OCI-M1 (cell line): ENCODE measurements at places on chromosomes 6 and 20.

DNA sequence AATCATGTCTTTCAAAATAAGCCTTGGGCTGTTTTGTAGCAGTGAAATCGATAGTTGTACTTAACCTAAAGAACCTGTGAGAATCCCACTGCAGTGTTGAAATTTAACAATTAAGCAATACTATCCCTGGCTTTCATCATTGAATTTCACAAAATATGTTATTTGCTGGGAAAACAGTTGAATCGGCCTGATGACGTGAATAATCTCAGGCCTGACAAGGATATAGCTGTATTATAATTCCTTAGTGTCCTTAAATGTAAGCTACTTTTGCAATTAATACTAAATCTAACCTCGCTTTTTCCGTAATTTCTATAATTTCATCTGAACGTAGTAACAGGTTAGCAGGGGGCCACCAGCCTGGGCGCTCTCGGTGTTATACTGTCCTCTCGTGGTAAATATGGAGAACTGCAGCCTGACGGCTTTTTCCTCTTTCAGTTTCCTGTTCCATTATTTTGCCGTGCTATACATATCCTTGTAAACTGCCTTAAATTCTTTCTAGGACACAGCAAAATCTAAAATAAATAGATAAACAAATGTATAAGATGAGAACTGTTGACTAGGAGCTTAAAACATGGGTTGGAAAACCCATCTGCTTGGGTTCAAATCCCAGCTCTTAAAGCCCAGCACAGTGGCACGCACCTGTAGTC, 24.0 kb downstream of the MTFR2 start:
- DNase-seq = peak; percentile 88

DNA sequence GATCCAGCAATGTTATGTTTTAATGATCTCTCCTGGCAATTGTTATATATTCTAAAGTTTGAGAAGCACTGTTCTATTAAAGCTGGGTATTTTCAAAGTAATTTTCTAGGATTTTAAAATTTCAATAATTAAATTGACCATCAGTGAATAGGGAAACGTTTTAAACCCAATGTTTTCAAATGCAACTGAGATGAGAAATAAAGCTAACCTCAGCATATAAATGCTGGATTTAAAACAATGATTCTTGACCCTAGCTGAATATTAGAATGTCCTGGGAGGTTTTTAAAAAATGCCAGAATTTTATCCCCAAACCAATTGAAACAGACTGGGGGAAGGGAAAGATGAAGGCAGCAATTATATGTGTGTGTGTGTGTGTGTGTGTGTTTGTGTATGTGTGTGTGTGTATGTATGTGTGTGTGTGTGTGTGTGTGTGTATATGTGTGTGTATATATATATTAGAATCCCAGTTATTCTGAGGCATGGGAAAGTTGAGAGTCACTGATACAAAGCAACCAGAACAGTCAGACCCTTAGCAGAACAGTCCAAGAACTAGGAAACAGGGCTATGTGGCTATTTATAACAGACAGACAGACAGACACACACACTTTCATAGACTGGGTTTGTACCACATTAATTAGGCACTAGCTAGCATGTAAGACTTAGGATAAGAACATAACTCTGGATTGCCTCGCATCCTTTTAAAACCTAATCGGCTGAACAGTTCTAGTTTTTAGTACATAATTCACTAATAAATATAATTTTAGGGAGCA, 107.8 kb downstream of the MAN1A1 start:
- DNase-seq = no peak

DNA sequence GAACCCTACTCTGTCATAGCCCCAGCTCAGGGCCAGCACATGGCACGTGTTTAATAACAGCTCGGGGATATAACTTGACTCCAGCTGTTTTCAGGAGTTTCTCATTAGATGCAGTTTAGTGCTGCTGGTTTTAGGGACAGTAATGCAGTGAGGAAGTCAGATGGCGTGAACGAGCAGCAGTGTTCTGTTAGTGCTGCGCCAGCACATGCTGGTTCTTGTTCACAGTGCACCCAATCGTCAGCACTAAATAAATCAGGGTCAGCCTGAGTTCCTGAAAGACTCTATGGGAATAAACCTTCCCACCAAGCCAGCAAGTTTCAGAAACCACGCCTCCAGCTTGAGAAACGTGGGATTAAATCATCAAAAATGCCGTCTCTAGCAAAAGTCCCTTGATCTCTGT, 235.9 kb upstream of the SUPT3H start:
- DNase-seq = no peak

- no peak for DNase-seq
Measured at GRCh38 chr6:110710115-110710514, 105.2 kb downstream of the CDK19 start.

DNA sequence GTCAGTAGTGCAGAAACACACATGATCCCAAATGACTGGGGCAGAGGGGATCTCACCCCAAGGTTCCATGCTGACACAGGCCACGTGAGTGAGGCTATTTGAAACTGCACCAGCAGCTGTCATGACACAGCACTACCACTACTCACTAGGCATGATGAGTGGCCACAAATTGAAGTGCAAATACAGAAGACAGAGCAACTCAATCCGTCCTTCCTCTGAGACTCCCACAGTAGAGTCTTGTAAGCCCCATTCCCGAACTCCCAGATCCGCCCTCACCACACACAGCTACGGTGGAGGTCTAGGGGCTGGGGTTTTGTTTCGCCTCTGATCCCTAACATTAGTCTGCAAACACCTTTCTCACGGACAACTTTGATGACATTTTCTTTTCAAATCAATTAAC, 113.3 kb upstream of the NUP153 start:
- peak; percentile 83 for DNase-seq

- DNase-seq = no peak
Measured at GRCh38 chr6:33744895-33745546, 1.7 kb downstream of the IP6K3 start.

- DNase-seq = peak; percentile 94
Measured at GRCh38 chr6:90184334-90185298, 112.0 kb downstream of the BACH2 start.

GRCh38 chr6:168711049-168711640, 270.2 kb downstream of the SMOC2 start:
- DNase-seq = peak; percentile 6

GRCh38 chr20:24158281-24158680, 169.7 kb upstream of the GGTLC1 start:
- DNase-seq = no peak

GRCh38 chr20:5003626-5004025, 2.3 kb upstream of the SLC23A2 start:
- DNase-seq = no peak

DNA sequence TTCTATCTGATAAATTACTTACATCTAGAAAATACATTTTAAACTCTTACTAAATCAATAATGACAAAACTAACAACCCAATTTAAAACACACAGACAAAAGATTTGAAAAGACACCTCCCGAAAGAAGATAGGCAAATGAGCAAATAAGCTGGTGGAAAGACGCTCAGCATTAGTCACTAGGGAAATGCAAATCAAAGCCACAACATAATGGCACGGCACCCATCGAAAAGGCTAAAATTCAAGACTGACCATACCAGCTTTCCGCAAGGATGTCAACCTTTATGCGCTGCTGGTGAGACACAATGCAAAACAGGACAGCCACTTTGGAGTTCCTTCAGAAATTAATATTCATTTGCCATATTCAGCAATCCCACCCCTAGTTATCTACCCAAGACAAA, 25.9 kb downstream of the TAF4 start:
- DNase-seq = no peak

GRCh38 chr6:73639040-73639439, 14.8 kb downstream of the SLC17A5 start:
- no peak for DNase-seq

GRCh38 chr6:80126657-80127345, 20.3 kb downstream of the BCKDHB start:
- no peak for DNase-seq

DNA sequence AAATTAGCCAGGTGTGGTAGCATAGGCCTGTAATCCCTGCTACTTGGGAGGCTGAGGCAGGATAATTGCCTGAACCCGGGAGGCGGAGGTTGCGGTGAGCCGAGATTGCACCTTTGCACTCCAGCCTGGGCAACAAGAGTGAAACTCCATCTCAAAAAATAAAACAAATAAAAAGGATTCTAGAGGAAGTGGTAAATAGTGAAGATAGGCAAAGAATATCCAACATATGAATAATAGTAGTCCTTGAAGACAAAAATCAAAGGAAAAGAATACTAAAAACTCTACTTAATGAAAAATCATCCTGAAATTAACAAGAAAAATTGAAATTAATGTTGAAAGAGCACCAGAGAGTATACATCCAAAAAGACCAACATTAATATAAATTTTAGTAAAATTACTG, 67.0 kb upstream of the MRAP2 start:
- no peak for DNase-seq

- DNase-seq = peak; percentile 32
Measured at GRCh38 chr20:12970372-12970821, 38.4 kb upstream of the SPTLC3 start.

GRCh38 chr20:24340933-24341332, 128.5 kb upstream of the SYNDIG1 start:
- no peak for DNase-seq

GRCh38 chr6:125182237-125183008, 28.9 kb downstream of the TPD52L1 start:
- no peak for DNase-seq

DNA sequence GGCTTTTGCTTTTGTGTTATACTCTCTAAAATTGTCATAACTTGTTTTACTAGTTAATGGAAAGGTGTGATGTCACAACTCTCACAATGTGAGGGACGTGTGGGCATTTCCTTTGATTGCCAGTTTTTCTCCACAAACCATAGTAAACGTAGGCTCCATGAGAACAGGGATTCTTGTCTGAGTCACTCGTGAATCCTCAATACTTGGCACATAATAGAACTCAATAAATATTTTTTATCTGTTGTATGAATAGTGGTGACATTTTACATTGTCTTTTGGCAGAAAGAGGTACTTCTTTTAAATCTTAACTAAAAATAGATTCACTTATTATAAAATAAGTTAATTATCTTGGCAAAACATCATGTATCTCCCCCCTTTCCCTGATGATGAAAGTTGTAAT, 69.0 kb upstream of the CNKSR3 start:
- no peak for DNase-seq

DNA sequence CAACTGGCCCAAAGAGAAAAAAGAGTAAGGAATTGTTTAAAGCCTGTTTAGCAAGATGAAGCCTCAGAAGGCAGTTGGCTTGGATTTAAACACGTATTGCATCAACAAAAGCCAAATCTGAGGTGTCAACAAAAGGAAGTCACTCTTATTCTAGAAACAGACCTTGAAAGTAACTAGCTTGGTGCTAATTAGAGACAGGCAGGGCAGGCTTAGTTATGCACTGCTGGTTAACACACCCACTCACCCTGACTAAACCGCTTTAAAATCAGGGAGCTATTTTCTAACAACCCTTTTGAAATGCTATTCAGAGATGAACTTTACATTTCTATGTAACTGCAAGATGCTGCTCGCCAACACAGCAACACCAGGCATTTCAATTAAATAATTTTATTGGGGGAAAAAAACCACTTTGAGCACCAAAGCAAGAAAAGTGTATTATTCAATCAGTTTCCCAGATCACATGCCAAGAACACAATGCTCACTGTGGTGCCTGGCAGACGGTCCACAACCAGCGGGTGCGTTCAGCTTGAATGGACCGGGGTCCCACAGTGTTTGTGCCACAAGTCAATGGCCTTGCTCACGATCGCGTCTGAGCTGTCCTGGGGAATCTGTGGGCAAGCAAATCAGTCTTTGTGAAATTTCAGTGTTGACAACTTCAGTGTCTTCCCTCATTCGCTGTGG, 23.6 kb downstream of the TBC1D7 start:
- DNase-seq = no peak

DNA sequence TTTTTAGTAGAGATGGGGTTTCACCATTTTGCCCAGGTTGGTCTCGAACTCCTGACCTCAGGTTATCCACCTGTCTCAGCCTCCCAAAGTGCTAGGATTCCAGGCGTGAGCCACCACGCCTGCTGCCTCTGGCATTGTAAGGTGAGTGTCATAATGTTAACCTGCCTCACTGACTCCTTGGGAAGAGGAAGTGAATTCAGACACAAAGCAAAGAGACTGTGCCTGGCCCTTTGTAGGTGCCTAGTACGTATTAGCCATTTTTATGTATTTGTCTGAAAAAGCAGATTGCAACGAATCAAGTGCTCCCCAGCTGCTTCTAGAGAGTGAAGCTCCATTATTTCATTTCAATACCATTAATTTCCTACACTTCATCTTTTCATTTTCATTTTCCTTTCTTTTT, 260.5 kb downstream of the SAMD5 start:
- no peak for DNase-seq
